ENCODE measurements at places on chromosomes 12 and 14.

- DNase-seq, result no peak
Measured at GRCh38 chr12:69343357-69343756, 4.8 kb upstream of the LYZ start.

GRCh38 chr14:98692832-98693231, 579.2 kb downstream of the BCL11B start:
- no peak for DNase-seq

DNA sequence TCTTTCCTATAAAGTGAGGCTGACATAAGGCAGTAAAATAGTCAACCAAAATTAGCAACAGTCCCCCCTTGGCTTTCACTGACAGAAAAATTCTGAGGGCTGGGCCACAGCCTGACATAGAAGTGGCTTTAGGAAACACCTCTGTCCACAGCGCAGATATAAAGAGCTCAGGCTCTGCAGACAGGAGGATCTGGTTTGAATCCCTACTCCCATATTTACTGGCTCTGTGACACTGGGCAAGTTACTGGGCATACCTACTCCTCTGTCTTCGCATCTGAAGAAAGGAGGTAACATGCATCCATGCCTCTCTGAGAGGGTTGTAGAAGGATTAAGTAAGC, 95.3 kb downstream of the STXBP6 start:
- no peak for DNase-seq

DNA sequence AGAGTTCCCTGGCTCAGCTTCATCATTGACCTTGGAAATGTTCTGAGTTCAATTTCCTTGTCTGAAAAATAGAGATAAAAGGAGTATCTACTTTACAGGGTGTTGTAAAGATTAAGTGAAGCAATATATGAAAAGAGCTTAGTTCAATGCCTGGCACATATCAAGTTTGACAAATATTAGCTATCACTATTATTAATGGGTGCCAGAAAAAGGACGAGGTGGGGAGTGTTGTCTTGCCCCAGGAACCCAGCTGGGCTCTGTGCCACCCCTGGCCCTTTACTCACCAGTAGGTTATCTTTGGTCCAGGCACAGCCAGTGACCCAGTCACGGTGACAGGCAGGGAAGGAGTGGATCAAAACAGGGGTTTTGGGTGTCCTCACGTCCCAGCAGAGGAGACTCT, 32.0 kb downstream of the PARP2 start:
- no peak for DNase-seq

DNA sequence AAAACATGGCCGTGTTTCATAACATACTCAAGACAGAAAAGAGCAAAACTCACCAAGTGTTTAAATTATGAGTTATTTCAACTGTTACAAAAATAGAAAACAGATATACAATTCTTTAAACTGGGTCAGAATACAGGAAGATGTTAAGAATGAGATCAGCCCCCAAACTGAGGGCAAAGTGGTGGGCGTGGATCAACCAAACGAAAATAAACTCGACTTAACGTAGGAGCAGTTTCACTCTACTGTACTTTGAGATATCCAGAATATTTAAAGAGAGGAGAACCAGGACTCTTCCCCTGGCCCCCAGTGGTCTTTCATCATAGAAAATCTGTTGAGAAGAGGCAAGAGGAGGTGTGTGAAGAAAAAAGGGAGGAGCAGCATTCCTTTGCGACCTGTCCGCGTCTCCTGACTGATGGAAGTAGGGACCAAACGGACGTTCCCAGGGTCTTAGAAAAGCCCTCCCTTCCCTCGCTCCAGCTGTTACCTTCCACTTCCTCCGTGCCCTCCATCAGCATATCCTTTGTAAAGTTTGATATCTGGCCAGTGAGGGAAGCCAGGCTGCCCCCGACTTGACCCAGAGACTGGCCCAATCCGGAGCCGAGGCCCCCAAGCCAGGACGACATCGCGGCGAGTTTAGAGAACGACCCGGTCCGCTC, 668 bp downstream of the TRIP11 start:
- DNase-seq, result peak; percentile 42

DNA sequence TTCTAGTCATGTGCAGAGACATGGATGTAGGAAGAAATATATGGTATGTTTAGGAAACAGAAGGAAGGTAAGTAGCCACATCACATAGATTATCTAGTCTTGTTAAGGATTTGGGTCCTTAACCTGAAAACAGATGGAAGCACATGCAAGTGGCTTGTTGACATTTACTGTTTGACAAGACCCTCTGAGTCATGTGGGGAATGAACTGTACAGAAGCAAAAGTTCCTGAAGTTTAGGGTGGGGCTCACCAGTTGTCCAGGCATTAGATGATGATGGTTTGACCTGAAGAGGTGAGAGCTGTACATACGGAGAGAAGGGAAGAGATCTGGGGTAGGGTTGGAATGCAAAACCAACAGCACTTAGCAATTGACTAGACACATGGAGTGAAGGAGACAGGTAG, 281.1 kb upstream of the GRIP1 start:
- DNase-seq, result no peak

GRCh38 chr12:54762390-54762789, 91.9 kb upstream of the MUCL1 start:
- DNase-seq, result no peak

GRCh38 chr14:101719045-101719645, 42.4 kb upstream of the PPP2R5C start:
- no peak for DNase-seq

- DNase-seq, result no peak
Measured at GRCh38 chr12:89783359-89784060, 74.9 kb upstream of the ATP2B1 start.

Data from urinary bladder (tissue), 4 donors.